ENCODE measurements at places on chromosomes 7 and 10.

DNA sequence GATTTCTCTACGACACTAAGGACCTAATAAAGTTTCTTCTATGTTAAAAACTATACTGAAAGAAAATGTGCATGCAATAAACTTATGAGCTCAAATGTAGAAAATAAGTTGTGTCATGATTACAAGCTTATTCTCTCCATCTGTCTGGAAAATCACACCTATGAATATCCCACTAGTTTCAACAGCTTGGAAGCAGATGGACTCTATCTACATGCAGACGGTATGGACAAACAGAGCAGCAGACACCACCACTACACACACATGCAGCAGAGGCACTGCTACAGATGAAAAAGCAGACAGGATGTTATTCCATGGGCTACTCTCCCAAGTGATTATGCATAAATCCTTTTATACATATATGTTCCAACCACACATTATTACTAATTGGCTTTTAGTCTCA lies 123.4 kb upstream of the TARP start:
- no peaks in the 10 kb centered on the region for H3K36me3 ChIP-seq
- no peak overlapping the region for H3K27ac ChIP-seq
- DNase-seq: no peak
- no peak overlapping the region for H3K4me3 ChIP-seq
- H3K27me3 ChIP-seq: no peaks in the 10 kb centered on the region

DNA sequence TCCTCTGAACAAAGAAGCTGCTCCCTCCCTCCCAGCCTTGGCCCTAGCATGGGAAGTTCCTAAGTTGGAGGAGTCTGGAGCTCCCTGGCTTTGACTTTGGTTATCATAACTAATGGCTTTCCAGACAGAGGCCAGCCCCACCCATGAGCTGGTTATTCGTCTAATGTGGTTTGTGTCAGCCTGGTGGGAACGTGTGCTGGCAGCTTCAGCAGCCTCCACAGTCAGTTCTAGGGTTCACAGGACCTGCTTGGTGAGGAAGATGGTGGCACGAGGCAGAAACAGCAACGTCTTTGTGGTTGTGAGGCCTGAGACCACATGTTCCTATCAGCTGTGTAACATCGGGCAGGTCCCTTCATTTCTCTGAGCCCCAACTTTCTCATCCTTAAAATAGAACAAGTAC lies 103.1 kb downstream of the PAXIP1 start:
- no peaks in the 10 kb centered on the region for H3K4me1 ChIP-seq
- no peak for DNase-seq
- H3K27me3 ChIP-seq: no peaks in the 10 kb centered on the region
- no peak overlapping the region for H3K27ac ChIP-seq
- no peaks in the 10 kb centered on the region for H3K36me3 ChIP-seq

GRCh38 chr7:16747102-16747501 lies 6.5 kb upstream of the TSPAN13 start:
- no peaks in the 10 kb centered on the region for H3K4me1 ChIP-seq
- H3K4me3 ChIP-seq: no peak overlapping the region
- no peaks in the 10 kb centered on the region for H3K27me3 ChIP-seq
- H3K27ac ChIP-seq: no peak overlapping the region

- H3K27ac ChIP-seq: no peak overlapping the region
- H3K27me3 ChIP-seq: peaks cover 12% of the 10 kb centered on the region
- H3K4me1 ChIP-seq: peaks cover 21% of the 10 kb centered on the region
- H3K4me3 ChIP-seq: no peak overlapping the region
- DNase-seq: no peak
Measured at GRCh38 chr7:1244700-1245523, 12.2 kb downstream of the UNCX start.

GRCh38 chr7:128081808-128082207 lies 50.6 kb upstream of the LRRC4 start:
- no peak overlapping the region for H3K4me3 ChIP-seq
- no peak for DNase-seq
- H3K36me3 ChIP-seq: peaks cover 13% of the 10 kb centered on the region
- no peak overlapping the region for H3K27ac ChIP-seq
- peaks cover 18% of the 10 kb centered on the region for H3K4me1 ChIP-seq
- no peaks in the 10 kb centered on the region for H3K27me3 ChIP-seq

DNA sequence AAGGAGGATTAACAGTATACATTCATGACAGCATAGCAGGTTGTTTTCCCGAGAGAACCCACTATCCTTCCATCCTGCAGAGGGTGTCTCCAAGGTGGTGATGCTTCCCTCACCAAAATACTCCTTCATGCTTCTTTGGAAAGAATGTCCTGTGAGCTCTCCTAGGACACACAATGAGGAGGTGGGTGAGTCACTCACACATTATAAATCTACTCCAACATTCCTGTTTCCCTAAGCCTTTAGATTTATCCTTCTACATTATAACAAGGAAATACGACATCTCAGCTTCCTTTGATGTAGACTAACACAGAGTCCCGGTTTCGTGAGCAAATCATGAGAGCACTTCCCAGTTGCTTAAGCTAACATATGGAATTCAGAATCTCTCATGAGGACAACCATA lies 689.7 kb upstream of the CELF2 start:
- H3K27ac ChIP-seq: no peak overlapping the region
- H3K4me1 ChIP-seq: no peaks in the 10 kb centered on the region
- DNase-seq: no peak
- H3K4me3 ChIP-seq: no peak overlapping the region

All from lung (tissue), 17 donors.